ENCODE measurements at places on chromosomes 3 and 15.

DNA sequence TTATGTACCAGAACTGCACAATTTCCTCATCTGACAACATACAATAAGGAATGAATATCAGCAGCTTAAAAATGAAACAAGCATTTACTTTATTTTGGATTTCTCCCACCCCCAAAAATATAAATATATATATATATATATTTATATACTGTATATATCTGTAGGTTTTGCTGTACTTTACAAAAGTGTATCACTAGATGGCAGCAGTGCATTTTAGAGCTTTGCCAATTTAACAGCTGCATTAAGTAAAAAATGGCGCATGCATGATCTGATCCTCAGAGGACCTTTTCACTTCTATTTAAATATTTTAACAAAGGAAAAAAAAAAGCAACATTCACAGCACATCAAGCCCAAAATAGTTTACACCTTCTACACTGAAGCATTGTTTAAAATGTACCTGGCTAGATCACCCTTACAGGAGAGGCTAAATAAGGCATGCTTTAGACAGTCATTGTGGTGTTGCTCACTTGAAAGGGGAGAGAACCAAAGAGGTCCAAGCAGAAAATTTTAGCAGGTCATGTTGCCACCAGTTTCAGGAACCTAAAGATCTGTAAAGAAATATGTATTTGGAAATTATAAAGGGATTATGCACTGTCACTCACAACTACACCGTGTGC lies 72.6 kb downstream of the NPTN start:
- DNase-seq: no peak

- no peak for DNase-seq
Measured at GRCh38 chr15:99526671-99527070, 39.1 kb upstream of the MEF2A start.

DNA sequence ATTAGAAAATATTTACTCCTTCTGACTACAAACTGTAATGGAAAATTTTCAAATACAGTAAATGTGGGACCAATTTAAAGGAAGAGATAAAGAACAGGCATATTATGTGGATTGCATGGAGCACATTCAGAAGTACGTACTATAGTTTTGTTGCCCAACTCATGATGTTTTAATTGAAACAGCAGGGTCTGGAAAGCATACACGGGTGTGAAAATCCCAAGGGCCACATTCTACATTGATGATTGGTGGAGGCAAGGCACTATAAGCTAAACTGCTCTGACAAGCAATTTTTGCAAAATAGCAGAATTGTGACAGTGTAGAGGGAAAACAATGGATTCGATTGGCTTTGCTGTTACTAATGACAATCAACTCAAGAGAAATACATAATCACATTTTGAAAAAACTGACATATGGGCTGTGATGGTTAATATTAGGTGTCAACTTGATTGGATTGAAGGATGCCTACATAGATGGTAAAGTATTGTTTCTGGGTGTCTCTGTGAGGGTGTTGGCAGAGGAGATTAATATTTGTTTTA lies 458.6 kb downstream of the PYDC2 start:
- DNase-seq: no peak

- no peak for DNase-seq
Measured at GRCh38 chr3:119298565-119298941, 4.4 kb downstream of the ARHGAP31 start.

GRCh38 chr3:3918763-3919162 lies 119.5 kb downstream of the LRRN1 start:
- no peak for DNase-seq

DNA sequence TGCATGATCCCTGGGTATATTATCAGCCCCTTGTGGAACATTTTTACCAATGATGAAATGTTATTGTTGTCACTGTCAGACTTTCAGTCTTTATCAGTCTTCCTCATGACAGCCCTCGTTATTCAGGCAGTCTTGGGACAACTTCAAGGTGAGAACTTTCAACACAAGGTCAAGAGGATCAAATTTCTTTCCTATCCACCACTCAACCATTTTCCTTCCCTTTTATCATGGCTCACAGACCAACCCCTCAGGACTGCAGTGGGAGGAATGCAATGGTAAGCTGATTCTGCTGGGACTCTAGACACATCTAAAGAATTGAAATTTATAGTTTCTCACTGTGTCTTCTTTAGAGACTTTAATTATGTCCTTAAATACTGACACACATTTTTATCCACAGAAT lies 107.0 kb upstream of the LSAMP start:
- DNase-seq: no peak

DNA sequence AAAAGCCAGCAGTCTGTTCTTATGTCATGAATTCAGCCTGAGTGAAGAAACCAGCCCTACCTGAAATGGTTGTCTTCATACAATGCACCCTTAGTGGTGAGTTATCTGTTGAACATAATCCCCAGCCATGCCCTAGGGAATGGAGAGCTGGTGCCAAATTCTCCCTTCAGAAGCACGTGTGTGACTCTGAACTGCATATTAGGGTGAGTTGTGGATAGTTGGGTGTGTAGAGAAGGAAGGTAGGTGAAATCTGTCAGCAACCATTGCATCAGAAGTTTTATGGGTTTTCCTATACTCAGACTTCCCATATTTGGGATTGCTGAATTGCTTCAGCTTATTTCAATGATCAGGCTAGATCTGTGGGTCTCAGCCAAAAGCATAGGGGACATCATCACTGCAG lies 46.5 kb upstream of the TP63 start:
- DNase-seq: no peak

GRCh38 chr3:94378322-94378721 lies 315.5 kb downstream of the NSUN3 start:
- DNase-seq: no peak

- DNase-seq: no peak
Measured at GRCh38 chr3:21041621-21042020, 709.4 kb downstream of the ZNF385D start.

GRCh38 chr3:43093006-43093405 lies 12.9 kb downstream of the POMGNT2 start:
- no peak for DNase-seq

GRCh38 chr3:156143136-156143535 lies 22.8 kb downstream of the KCNAB1 start:
- DNase-seq: no peak

GRCh38 chr3:187445356-187445755 lies 77.2 kb downstream of the RTP4 start:
- no peak for DNase-seq

DNA sequence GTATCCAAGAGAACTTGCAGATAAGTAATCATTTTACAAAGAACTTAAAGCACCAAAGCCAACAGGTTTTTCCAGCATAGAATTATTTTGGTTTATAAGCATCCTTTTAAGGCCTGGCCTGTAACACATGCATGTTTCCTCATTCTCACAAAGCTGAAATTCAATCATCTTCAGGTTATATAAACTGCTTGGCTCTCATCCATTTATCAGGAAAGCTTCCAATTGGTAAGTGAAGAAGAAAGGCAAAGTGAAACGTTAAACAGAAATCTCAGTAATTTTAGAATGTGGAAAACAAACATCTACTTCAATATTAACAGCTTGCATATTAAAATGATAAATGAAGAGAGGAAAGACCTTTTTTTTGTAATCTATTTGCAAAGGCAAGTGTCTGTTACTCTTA lies 1.6 kb downstream of the SERP1 start:
- DNase-seq: no peak

- no peak for DNase-seq
Measured at GRCh38 chr3:138950006-138950644, 3.1 kb downstream of the FOXL2NB start.

DNA sequence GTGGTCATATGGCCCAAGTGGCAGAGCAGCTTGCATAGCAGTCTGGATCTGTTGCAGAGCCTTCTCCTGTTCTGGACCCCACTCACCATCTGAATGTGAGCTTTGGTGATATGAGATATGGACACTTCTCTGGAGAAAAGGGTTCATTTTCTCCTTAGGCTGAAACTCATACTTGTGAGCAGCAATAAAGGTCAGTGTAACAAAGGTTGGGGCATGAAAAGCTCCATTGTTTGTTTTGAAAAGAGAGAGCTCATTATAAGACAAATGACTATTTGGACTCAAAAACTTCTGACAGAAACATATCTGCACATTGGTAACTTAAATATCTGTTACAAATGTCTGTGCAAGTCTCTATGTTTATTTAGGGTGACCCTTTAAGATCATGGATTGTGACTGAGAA lies 517.3 kb downstream of the MFSD1 start:
- DNase-seq: no peak

DNA sequence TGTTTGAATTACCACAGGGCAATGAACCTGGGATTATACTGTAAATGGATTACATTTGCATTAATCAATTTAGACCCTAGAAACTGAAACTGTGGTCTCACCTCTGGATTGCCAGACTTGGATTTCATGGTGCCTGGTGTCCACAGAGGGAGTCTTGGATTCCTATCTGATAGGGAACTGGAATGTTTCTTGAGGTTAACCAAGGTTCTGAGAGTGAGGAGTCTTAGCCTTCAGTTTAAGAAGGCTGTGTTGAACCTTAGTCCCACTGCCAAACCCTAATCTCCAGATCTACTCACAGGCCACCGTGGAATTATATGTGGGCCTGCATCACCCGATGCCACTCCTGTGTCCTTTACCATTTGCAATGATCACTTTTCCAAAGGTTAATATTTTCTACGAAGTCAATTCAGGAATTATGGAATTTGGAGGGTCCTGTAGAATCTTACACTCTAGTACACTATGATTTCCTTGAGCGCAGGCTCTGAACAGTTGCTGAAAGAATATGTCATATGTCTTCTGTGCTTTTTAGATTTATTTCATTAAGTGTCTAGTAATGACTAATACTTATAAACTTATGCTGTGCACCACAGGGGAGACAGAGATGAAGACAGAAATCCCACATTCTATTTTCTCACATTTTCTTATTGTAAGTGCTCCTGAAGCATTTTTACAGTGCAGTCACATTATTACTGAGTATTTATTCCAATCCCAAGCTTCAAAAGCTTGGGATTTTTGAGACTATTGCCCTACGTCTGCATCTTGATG lies 87.9 kb downstream of the EFL1 start:
- no peak for DNase-seq

All from stimulated activated CD4-positive, alpha-beta T cell treated with anti-CD3 and anti-CD28 coated beads, Interleukin-4, amount 100 ng/mL, for 4 hours (primary cell).